ENCODE measurements at places on chromosomes 4 and X.

GRCh38 chr4:19739101-19739651, 512.5 kb upstream of the SLIT2 start:
- no peak for DNase-seq

- DNase-seq = no peak
Measured at GRCh38 chrX:11724122-11725017, 33.7 kb upstream of the MSL3 start.

- no peak for DNase-seq
Measured at GRCh38 chr4:1395941-1396805, 10.1 kb downstream of the NKX1-1 start.

- DNase-seq = no peak
Measured at GRCh38 chr4:106601519-106601918, 232.9 kb upstream of the GIMD1 start.

- no peak for DNase-seq
Measured at GRCh38 chr4:186726426-186727168, 2.9 kb upstream of the FAT1 start.

DNA sequence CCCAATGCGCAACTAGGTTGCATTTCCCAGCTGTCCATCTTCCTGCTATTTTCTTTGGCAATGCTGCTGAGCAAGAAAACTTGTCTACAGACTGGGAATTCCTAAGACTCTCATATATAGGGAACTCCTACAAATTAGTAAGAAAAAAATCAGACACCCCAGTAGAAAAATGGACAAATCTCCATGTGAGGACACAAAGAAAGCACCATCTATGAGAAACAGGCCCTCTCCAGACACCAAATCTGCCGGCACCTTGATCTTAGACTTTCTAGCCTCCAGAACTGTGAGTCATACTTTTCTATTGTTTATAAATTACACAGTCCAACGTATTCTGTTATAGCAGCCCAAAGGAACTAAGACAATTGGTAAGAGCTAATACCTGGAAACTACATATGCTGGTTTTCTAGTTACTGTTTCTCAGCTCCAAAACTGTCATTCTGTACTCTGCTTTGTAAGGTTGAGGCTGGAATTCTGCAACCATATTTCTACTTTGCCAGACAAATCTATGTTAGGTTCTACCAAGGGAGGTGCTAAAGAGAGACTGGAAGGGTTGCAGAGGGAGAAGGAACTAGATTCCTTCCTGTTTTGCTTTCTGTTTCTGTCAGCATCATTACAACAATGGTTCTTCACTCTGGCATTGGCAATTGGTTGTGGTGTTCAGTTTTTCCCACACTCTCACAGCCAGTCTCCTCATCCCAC, 35.7 kb upstream of the FAM241A start:
- DNase-seq = no peak

DNA sequence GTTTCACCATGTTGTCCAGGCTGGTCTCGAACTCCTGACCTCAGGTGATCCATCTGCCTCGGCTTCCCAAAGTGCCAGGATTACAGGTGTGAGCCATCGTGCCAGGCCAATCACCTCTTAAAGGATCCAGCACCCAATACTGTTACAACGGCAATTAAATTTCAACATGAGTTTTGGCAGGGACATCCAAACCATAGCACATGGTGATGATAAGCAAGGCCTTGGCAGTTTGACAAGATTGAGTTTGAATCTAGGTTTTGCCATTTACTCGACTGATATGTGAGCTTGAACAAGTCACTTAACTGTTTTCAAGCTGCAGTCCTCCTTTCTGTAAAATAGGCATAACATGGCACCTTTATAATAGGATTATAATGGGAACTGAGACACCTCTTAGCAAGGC, 84.1 kb downstream of the GPR82 start:
- no peak for DNase-seq

DNA sequence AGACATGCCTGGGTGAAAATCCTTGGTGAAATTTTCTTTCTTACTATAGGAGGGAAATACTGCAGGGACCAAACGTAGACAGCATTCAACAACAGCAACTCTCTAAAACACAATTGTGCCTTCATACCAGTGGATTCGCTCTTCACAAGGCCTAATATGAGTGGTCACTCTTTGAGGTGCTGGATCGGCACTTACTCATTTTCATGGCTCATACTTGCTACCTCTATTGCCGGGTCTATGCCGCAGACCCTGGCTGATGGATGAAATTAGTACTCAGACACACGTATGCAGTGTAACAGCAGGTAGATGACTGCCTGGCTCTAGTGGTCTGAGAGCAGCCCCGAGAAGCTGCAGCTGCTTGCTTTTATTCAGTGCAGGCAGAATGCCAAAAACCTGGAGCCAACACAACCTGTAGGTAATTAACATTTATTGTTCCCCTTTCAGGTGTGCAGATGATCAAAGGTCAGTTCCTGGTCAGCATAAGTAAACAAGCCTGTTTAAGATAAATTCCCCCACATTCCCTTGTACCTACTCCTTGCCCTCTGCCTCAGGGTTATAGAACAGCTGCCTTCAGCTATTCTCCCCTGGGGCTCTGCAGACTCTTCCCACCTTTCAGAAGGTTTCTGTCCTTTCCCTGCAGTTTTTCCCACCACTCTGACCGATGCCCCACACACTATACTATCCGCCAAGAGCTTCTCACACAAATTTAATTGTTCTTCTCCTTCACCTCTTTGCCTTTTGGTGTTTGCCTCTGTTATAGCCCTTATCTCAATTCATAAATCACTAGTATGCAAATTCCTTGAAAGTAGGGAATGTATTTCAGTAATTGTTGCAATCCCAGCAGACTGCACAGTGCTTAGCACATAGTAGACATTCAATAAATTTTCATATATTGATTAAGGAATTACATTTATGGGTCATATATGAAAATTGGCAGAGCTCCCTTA, 210.0 kb downstream of the SPANXN3 start:
- no peak for DNase-seq

DNA sequence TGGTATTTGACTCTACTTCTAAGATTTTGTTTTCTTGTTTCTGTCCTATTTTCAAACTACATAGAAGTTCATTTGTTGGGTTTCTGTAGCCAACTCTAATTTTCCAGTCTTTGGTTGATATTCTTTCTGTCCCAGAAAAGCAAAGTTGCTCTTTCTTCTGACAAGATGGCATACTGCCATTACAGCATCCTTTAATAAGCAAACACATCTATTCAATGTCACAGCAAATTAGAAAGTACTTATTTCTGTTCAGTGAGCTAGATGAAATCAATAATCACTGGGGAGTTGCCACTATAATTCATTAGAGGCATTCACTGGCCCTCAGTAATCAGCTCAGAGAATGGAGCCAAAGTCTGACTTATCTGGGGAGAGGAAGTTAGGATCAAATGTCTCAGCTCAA, 1258.0 kb upstream of the IGFBP7 start:
- DNase-seq = no peak

DNA sequence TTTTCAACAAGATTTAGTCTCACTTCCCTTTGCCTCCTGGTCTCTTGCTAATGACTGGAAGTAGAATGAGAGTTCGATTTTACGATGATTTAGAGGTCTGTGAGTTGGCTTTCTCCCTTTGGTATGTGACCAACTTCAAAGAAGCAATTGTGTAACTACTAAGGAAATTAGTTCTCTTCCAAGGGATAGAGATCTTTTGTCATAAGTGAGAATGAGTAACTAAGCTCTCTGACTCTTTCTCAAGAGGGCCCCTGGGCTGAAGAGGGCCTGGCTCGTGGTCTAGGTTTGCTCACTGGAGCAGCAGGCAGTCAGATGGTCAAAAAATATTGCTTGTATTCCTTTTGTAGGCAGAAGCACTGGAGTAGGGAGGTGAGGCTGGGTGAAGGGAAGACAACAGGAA, 176.3 kb downstream of the ENOX2 start:
- DNase-seq = no peak

DNA sequence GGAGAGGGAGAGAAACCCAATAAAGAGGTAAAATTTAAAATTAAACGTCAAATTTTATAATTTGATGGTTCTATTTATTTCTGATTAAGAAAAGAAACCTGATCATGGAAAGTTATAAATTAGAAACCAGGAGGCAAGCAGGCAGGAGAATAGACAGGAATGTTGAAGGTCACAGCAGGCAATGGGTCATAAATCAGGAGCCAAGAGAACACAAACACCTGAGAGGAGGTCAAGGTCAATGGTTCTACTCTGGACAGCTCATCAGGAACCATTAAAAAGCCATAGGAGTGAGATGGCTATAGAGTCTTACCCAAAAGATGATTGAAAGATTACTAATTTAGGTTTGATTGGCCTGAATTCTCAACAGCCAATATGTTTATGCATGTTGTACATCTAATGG, 126.9 kb upstream of the HCCS start:
- no peak for DNase-seq

- no peak for DNase-seq
Measured at GRCh38 chr4:73891739-73892405, 22.7 kb downstream of the CXCL1 start.

- no peak for DNase-seq
Measured at GRCh38 chrX:16558489-16558888, 91.5 kb upstream of the S100G start.

DNA sequence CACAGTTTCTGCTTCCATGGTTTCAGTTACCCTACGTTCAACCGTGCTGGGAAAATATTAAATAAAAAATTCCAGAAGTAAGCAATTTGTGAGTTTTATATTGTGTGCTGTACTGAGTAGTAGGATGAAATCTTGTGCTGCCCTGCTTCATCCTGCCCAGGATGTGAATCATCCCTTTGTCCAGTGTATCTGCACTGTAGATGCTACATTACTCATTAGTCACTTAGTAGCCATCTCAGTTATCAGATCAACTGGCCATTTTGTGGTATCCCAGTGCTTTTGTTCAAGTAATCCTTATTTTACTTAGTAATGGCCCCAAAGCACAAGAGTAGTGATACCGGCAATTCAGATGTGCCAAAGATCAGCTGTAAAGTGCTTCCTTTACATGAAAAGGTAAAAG, 97.9 kb downstream of the COX18 start:
- DNase-seq = no peak

GRCh38 chr4:47855350-47855749, 17.5 kb upstream of the CORIN start:
- DNase-seq = no peak

- no peak for DNase-seq
Measured at GRCh38 chrX:42978655-42979379, 200.9 kb upstream of the PPP1R2C start.

- DNase-seq = no peak
Measured at GRCh38 chrX:11261260-11261659, 32.0 kb upstream of the AMELX start.

DNA sequence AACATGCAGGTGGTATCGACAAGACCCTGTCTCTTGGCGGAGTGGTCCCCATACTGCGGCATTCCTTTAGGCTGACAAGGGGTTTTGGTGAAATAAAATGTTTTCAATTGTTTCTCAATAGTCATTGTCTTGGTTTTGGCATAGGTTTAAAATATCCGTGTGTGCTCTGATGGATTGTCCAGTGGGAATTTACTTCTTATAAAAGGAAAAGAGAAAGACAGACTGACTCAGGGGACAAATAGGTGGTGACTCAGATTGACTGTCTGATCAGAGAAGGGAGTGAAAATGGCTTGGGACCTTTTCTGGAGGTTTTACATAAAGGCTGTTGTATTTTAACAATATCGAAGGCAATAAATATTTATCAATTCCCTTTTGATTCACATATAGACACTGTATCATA, 129.8 kb downstream of the SORBS2 start:
- DNase-seq = no peak

DNA sequence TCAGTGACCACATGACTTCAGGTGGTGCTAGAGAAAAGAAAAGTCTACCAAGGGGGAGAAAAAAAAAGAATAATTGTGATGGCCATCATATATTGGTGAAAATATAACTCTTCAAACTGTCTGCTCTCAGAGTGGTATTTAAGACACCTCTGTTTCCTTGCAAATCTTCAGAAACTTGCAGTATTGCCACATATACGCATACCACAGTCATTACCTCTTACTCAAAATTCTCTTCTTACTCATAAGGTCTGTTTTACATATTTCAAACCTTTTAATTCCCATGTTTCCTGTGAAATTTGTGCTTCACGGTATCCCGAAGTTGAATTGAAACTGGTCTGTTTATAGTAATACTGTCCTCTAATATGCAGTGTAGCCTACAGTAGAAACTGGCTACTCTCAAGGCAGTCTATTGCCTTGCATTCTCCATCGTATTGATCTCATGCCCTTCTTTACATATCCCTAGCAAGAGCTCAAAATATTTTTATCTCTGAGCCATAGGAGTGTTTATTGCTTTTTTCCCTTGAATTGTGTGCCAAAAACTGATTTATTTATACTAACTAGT, 34.7 kb upstream of the LHFPL1 start:
- no peak for DNase-seq

DNA sequence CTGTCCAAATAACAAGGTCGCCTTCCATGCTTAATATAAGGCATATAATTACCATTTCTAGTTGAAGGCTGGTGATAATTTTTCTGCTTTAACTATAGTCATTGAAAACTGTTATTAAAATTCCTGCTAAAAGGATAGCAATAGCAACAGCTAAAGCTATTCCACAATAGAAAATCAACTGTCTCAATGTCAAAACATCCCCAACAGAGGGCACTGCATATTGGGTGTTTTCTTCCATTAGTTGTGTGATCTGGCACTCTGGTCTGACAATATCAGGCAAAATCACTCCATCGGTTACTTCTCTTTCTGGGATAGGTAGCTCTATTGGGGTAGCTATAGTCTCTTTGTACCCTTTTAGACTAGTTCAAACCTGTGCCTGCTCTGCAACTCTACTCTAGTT, 53.5 kb downstream of the TMPRSS11F start:
- DNase-seq = no peak

- no peak for DNase-seq
Measured at GRCh38 chrX:7115557-7115956, 32.0 kb upstream of the STS start.

- DNase-seq = no peak
Measured at GRCh38 chrX:56783450-56783831, 54.4 kb downstream of the NBDY start.

DNA sequence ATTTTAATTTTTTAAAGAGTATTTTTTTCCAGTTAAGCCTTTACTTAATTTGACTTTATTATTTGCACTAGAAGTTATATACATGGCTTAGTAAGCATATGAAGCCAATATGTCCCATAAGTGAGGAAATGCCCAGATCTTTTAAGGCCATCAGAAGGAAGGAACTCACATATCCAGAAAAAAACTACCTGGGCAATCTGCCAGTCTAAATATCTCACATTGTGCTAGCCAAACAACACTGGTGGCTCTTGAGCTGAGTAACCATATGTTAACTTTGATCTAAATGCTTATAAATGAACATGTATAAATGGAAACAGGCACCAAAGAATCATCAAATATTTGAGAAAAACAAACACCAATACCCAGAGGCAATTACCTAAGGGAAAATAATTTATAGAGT, 138.6 kb upstream of the APOOL start:
- DNase-seq = no peak

GRCh38 chrX:132218100-132218812, 991 bp downstream of the RAP2C start:
- DNase-seq = peak; percentile 51

Data from stimulated activated CD4-positive, alpha-beta T cell treated with anti-CD3 and anti-CD28 coated beads, Interleukin-12 subunit alpha, Interleukin-12 subunit beta, amount 100 ng/mL, for 48 hours (primary cell).